ENCODE measurements at places on chromosomes 12 and 14.

DNA sequence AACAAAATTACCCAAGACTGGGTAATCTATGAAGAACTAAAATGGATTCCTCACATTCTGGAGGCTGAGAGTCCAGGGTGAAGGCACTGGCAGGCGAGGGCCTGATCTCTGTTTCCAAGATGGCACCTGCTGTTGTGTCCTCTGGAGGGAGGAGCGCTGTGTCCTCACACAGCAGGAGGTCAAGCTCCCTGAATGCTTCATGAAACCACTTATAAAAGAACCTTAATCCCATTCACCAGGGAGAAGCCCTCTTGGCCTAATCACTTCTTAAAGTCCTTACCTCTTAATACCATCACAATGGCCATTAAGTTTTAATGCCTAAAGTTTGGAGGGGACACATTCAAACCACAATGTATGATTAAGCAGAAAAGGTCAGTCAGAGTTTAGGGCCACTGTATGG, 172.4 kb downstream of the EMP1 start:
- DNase-seq: no peak

DNA sequence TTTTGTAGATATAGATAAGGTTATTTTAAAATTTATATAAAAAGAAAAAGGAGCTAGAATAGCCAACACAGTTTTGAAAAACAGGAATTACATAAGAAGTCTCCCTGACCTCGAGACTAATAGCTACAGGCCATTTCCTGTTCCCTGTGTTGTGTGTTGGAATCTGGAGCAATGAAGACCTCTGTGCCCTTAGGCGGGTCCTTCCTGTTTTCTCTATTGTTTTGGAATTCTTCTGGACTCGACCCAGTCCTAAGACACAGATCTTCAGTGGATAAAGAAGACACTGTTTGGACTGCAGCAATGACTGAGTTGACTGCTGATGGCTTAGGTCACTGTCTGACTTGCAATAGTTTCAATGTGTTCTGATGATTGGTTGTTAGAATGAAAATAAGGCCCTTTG, 26.2 kb downstream of the SNRPF start:
- no peak for DNase-seq

GRCh38 chr14:91328313-91329050, 84.0 kb upstream of the GPR68 start:
- DNase-seq: no peak

GRCh38 chr14:60815371-60815770, 80.8 kb downstream of the MNAT1 start:
- no peak for DNase-seq

GRCh38 chr12:82486524-82487235, 128.4 kb downstream of the METTL25 start:
- DNase-seq: no peak

GRCh38 chr12:6315184-6315583, 4.7 kb downstream of the PLEKHG6 start:
- DNase-seq: no peak

- DNase-seq: no peak
These were observed 243.3 kb upstream of the KRR1 start for GRCh38 chr12:75754698-75755097.

Measured in right renal pelvis (tissue), 4 donors.